Stimulated activated CD4-positive, alpha-beta T cell treated with anti-CD3 and anti-CD28 coated beads, Interleukin-1b, Interleukin-23, amount 100 ng/mL, for 4 hours (primary cell): ENCODE measurements at places on chromosomes 11 and 22.

GRCh38 chr11:13836666-13837065 is 125.9 kb upstream of the SPON1 start:
- no peak for DNase-seq

DNA sequence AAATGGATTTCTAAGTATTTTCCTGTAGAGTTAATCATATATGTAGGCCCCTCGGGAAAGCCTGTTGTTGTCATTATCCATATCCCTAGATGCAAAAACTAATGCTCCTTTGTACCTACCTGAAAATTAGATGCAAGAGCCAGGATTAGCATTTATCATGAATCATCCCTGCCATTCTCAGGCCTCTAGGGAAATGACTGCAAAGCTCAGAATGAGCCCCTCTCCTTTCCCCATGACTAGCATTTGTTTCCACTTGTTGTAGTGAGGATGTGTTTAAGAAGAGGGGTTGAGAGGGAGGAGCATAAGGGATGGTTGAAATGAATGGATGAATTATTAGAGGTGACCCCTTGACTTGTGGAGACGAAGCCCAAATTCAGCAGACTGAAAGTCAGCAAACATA is 537.9 kb downstream of the NTM start:
- DNase-seq: no peak

GRCh38 chr11:46272816-46273427 is 4.5 kb upstream of the CREB3L1 start:
- no peak for DNase-seq

DNA sequence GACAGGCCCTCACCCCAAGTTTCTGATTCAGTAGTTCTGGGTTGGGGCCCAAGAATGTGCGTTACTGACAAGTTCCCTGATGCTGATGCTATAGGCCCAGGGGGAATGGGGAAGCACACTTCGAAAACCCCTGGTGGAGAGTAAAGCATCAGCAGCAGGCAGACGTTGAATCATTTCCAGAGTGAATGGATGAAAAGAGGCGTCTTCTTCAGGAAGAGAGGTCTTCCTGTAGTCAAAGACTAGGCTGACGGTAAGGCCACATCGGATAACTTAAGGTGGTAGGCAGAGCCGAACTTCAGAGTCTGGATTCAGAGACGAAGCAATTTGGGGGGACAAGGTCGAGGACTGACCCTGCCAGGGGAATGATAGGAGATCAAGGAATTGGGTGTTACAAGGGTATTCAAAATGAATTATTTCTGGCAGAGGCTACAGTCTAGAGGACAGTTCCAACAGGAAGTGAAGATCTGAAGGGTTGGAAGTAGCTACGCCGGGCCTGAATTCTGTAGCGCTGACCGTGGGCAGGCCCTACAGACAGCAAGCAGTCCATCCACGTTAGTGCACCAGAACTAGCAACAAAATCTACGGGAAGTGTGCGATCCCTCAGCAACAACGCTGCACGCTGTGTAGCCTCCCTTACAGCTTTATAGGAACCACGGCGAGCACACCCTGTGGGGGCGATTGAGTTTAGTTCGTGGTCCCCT is 862 bp upstream of the CENATAC start:
- no peak for DNase-seq

DNA sequence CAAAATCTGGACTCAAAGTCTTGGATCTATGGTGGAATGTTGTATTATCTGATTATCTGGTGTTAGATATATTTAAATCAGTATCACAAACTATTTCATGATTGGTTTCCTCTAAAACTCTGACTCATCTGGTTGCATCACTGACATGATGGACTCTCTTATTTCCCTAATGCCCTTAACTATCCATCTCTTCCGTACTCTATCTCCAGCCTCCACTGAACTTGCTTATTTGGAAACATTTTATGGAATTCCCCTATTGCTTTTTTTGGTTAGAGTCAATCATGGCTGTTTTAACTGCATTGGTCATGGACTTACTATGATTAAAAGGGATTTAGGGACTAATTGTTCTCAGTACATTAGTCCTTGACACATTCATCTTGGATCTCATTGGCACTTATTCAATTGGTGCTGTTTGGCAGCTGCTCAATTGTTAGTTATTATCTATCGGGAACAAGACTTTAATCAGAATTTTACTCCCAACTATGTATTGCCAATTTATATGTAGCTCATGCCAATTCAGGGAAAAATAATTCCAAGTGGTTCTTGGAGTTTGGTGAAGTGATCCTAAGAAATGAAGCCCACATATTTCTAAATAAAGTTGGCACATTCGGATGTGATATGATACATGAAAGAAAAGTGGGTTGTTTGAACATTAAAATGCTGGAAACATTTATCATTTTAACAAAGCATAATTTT is 942.0 kb upstream of the CCDC90B start:
- DNase-seq: no peak

DNA sequence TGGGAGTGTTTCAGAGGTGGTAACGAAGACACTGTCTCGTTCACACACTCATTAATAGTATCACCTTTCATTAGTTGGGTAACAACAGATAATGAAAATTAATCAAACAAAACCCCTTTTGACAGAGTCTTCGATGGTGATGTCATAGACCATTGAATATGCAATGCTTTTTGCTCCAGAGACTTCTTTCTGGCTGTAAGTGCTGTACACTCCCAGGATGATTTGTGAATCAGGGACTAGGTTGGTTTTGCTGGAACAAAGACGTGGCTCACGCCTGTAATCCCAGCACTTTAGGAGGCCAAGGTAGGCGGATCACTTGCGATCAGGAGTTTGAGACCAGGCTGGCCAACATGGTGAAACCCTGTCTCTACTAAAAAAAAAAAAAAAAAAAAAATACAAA is 9.5 kb upstream of the RASSF10 start:
- DNase-seq: no peak

GRCh38 chr11:93131709-93132108 is 66.1 kb downstream of the SLC36A4 start:
- no peak for DNase-seq

GRCh38 chr11:64124147-64124546 is 41.8 kb downstream of the MACROD1 start:
- DNase-seq: no peak

DNA sequence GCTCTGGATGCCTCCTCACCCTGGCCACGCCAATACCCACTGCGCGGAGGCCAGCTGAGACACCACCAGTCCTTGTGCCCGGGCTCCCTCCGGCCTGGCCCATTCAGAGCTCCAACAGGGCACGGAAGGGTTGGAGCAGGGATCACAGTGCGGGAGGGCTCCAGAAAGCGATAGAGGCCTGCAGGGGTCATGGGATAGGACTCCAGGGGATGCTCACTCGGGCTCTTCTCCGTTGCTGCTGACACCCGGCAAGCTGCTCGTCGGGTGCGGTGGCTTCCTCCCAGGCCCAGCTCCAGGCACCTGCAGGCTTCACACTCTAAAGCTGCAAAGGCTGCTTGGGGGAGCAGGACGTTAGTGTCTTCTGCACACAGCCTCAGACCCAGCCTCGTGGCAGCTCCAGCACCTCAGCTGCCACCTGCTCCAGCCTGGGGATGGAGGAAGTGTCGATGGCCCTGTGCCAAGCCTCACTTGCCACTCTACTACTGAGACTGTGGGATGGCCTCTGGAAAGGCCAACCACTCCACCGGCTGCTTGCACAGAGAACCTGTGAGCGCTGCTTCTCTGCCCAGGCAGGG is 10.6 kb downstream of the WNT7B start:
- no peak for DNase-seq

DNA sequence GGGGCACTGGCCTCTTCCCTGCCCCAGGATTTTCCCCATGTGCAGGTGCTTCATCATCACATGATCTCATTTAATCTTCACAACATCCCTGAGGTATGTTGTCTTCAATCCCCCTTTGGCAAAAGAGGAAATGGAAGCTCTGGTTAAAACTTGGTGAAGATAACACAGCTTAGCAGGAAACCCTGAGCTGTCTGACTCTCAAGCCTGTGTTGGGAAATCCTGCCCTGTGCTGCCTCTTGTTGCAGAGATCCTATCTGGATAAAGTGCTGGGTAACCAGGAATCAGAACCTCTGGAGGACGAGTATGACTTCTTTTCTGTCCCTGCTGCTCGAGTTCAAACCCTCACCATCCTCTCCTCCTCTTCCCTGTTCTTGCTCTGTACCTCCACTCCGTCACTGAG is 13.1 kb upstream of the E2F8 start:
- no peak for DNase-seq
